Fibroblast of gingiva (primary cell): ENCODE measurements at places on chromosomes 4 and X.
A peak's percentile ranks its signal among the peaks of the same experiment; 100 is the strongest.

DNA sequence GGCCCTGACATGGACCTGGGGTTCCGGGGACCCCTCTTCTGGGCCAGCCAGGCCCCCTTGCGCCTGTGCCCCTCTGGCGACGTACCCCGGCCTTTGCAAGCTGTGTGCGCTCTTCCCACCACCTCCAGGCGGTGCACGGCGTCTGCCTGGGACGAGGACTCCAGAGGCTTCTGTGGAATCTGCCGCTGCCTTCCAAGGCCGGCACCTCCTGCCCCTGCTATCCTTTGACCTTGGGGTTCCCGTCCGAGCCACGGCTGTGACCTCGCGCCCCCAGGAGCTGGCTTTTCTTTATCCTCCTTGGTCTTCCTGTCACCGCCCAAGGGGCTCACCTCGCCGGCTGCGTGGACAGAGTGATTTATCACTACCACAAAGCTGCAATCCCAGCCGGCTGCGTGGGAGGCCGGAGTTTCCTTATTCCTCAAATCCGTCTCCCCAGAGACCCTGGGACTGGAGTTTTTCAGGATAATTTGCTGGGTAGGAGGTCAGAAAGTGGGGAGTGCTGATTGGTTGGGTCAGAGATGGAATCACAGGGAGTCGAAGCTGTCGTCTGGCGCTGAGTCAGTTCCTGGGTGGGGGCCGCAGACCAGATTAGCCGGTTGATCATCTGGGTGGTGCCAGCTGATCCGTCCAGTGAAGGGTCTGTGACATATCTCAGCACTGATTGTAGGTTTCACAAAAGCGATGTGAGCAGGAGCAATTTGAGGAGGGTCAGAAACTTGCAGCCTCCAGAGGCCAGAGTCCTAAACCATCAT is 19.8 kb upstream of the PLCXD1 start:
- no peak for DNase-seq

DNA sequence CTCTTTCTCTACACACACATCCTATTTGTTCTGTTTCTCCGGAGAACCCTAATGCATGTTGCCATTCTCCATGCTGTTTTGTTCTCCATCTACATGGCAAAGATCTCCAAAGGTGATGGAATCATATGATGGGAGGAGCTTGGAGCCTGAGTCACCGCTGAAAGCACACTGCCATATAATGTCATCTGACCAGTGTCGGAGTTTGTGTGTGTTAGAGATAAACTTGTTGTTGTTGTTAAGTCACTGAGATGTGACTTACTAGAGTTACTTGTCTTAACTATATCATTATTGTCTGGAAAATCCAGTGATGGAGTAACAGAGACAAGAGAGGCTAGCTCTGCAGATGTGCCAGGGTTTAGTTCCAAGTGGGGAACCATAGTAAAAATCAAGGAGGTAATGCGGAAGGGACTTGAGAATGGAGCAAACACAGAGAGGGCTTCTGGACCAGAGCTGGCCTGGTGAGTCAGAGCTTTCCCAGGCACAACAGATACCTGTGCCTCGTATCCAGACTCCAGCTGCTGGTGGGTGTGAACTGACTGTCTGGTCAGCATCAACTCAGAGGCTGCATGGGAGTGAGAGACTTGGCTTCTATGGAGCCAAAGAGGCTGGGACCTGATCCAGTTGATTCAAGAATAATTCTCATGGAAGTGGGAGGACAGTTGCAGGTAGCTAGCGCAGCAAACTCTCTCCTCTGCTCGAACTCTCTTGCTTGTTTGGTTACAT is 30.6 kb upstream of the CCKAR start:
- no peak for DNase-seq

DNA sequence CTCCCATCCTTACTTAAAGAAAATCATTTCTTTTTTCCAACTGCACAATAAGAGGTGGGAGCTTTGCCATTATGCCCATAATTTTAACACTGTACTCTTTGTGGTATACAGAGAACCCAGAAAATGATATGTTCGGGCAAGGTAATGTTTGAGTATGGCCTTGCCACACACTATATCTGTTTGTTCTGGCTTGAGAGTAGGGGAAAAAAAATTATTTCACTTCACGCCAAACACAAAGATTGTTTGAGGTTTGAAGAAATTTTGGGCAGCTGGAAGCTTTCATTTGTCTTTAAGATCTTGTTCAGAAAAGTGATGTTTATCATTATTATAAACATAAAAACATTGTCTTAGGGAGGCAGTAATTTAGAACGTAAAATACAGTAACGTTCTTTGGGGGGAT is 115.4 kb upstream of the NAP1L5 start:
- DNase-seq, result no peak

GRCh38 chr4:80393970-80394250 is 58.4 kb downstream of the CFAP299 start:
- no peak for DNase-seq

DNA sequence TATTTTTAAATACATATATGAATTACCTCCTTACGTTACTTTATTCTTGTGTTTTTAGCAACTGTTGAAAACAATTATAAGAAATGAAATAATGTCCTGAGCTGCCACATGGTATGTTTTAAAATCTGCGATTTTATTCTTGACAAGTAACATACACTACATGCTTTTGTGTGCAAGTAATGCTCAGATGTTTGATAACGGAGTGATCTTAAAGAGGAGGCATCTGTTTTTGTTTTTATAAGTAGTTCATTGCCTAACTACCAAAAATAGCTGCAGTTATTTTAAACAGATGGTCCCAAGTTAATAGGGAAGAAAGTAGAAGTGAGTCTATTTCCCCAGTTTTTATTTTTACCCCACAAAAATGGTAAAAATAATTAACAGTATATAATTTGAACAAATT is 55.2 kb downstream of the GAB1 start:
- DNase-seq, result peak; percentile 57

GRCh38 chr4:95155759-95156451 is 392.9 kb downstream of the UNC5C start:
- no peak for DNase-seq

DNA sequence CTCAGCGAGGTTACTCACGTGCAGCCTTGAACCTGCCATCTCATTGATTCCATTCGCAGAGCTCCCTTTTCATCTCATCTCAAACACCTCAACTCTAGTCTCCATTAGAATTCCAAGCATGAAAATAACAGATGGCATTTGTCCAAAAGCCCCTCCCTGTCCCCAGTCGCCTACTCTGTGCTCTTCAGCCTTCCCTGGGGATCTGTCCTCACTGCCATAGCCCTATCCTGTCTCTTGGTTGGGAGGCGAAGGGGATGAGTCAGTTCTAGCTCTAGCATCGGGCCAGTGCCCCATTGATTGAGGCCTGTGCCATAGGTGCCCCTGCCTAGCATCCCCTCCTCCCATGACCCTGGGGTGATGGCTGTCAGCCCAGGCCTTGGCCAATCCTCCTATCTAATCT is 134.0 kb upstream of the PJA1 start:
- no peak for DNase-seq

DNA sequence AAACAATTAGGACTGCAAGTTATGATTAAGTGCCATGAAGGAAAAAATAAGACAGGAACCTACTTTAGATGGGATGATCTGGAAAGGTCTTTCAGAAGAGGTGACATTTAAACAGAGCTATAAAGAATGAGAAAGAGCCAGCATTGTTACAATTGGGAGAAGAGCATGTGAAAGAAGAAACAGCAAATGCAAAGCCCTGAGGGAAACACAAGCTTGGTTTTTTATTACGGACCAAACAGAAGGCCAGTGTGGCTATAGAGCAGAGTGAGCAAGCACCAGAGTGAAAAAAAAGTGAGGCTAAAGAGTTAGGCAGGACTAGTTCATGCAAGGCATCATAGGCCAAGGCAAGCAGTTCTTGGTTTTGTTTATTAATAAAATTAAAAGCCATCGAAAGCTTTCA is 175.6 kb downstream of the RBMX2 start:
- no peak for DNase-seq

GRCh38 chrX:70038951-70039350 is 10.8 kb downstream of the AWAT2 start:
- no peak for DNase-seq

GRCh38 chr4:38040619-38041018 is 80.4 kb downstream of the PTTG2 start:
- DNase-seq, result no peak

DNA sequence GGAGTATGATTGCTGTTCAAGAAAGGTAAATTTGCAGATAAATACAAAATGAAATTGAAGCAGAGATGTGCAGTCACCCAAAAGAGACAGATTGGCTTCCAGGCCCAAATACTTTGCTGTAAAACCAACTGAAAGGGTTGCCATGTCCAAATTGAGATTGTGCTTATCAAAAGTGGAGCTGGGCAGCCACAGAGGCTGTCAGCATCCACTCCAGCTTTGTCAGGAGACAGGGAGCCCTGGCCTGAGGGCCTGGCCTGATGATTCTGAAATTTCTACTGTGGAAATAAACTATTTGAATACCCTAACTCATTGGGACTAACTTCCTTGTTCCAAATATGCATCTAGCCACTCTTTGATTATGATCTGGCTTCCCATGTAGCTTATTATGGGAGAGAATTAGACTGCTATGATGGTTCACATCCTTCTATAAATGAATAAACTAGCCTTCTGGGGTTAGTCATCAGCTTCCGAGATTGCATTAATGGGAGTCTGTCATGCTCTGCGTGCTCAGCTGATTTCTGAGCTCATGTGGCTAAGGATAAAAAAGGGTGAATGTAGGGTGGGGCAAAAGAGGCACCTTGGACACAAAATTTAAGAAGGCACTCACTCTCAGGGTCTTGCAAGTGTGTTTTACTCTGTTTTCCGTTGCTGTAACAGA is 48.2 kb downstream of the SLC34A2 start:
- no peak for DNase-seq

- DNase-seq, result no peak
Measured at GRCh38 chr4:182655340-182655739, 261.8 kb downstream of the DCTD start.

DNA sequence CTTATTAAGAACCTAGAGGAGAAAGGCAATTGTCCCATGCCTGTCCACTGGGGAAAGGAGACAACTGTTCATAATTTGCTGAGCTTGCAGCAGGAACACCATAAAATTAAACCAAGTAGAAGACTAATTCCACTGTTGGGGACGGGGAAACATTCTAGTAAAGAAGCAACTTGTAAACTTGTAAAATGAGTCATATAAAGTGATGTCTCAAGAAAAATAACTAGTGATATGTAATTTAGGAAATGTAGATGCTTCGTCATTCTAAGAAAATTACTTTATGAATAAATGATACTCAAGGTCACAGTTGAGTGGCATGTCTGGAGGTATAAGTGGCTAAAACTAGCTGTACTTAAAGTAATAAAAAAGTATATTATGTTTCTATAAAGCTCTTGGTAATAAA is 121.2 kb upstream of the MID1 start:
- no peak for DNase-seq

- DNase-seq, result no peak
Measured at GRCh38 chr4:28639747-28640146, 1779.1 kb downstream of the STIM2 start.

DNA sequence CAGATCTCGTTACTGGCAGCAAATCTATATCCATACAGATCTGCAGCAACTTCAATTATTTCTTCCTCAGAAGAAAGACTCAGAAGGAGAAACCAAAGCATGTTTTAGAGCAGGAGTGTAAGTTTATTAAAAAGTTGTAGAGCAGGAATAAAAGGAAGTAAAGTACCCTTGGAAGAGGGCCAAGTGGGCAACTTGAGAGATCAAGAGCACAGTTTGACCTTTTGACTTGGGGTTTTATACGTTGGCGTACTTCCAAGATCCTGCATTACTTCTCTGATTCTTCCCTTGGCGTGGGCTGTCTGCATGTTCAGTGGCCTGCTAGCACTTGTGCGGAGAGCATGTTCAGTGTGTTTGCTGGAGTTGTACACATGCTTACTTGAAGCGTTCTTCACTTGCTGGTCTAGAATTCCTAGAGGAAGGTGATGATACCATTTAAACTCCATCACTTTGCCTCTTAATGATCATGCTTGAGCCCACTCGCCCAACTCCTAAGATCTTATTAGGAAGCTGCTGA is 1114.7 kb upstream of the PABPC4L start:
- no peak for DNase-seq

GRCh38 chr4:159227378-159227777 is 124.5 kb downstream of the RAPGEF2 start:
- DNase-seq, result no peak

GRCh38 chrX:77160301-77160700 is 286.9 kb upstream of the FGF16 start:
- no peak for DNase-seq

GRCh38 chr4:62560858-62561257 is 1360.7 kb downstream of the ADGRL3 start:
- no peak for DNase-seq

GRCh38 chrX:47264483-47265173 is 31.8 kb downstream of the USP11 start:
- no peak for DNase-seq

DNA sequence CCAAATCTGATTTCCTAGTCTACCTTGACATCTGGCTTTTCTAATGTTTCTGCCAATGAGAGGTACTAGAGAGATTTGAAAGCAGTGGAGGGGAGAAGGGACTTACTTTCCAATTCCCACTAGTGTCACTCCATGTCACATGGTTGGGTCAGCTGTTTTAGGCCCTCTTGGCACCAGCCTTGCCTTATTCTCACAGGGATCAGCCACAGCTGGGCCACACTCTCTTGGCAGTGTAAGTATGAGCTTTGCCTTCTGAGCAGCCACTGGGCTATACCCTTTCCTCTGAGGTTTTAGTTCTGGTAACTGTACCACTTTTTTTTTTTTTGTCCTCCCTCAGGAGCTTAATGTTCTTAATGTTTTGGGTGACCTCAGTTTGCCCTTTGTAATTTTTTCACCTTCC is 10.2 kb upstream of the ADH1C start:
- no peak for DNase-seq

GRCh38 chr4:51884606-51885005 is 41.7 kb downstream of the DCUN1D4 start:
- no peak for DNase-seq

DNA sequence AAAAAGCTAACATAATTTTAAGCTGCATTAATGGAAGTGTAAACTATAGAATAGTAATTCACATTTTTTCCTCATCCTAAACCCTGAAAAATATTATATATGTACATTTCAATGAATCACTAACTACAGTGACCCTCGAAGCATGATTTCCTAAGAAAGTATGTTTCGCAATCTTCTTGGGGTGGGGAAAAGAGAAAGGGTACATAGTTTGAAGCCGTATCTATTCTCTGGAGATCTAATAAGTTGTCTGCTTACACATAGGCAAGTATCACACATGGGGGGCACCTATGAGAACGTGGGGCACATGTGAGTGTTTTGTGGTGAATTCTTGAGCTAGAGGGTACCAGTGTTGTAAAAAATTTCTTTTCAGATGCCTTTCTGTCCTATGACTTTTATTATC is 71.2 kb downstream of the JADE1 start:
- DNase-seq, result no peak

GRCh38 chr4:168683595-168683994 is 186.7 kb downstream of the PALLD start:
- no peak for DNase-seq

DNA sequence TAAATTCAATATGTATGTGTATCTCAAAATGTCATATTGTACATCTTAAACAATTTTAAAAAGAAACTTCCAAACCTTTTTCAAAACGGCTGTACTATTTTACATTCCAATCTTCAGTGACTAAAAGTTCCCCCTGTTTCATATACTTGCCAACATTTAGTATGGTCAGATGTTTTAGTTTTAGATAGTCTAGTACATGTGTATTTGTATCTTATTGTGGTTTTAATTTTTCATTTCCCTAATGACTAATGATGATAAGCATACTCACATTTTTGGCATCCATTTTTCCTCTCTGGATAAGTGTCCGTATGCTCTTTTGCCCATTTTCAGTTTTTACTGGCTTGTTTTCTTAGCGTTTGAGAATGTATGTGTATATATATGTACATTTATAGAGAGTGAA is 212.2 kb upstream of the MAGEB18 start:
- DNase-seq, result no peak
